ENCODE measurements at places on chromosomes 13 and 19.
A peak's percentile ranks its signal among the peaks of the same experiment; 100 is the strongest.

DNA sequence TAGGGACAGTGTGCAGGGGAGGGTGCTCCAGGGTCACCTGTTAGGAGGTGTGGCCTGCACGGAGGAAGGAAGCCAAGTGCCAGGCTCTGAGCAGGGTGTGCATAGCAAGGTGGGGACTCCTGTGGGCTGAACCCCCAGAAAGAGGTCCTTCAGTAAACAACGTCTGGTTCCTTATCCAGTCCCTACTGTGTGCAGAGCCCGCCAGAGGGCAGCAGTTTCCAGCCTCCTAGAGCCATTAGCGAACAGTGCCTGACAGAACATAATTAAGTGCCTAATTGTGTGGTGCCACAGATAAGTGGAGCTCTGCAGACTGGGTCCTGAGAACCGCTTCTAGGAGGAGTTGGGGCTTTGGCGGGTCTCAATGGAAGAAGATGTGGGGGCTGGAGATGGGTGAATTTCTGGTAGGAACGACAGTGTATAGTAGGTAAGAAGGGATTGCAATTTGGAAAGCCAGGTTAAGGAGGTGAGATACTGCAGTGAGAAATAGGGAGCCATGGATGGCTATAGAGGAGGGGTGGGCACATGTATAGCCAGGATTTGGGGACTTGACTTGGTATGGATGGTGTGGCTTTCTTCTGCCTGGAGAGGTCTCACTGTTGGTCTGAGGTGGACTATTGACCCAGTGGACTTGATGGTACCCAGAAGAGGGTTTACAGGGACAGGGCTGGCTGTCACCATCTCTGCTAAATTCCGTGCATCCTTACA lies 323.1 kb downstream of the ZNF536 start:
- DNase-seq, result no peak

DNA sequence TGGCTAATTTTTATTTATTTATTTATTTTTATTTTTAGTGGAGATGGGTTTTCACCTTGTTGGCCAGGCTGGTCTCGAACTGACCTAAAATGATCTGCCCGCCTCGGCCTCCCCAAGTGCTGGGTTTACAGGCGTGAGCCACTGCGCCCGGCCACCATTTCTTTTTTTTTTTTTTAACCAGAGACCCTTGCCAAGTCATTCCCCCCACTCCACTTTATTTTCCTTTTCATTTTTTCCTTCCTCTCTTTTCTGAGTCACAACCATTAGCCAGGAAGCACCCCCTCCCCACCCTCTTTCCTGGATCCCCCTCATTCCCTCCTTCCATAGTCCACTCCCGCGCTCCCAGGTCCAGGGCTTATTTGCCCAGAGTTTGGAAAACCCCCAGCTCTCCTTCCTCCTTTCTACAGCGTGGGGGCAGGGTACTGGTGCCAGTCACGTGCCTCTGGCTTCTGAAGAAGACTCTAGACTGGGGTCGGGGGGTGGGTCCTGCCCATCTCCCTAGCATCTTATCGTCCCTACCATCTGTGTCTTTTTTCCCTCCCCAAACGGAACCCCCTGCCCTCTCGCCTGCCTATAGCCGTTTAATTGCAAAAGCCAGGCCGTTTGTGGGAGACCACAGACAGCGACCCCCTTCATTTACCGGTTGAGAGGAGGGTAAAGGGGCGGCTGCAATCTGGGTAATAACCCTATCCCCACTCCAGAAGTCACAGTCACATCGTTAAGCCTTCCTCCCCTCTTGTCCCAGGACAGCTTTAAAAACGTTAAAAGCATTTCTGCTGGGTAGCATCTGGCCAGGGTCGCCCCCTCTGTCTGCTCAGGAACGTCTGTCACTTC lies 1.1 kb upstream of the CALR start:
- no peak for DNase-seq

GRCh38 chr19:18756896-18757295 lies 34.2 kb downstream of the COMP start:
- DNase-seq, result no peak

DNA sequence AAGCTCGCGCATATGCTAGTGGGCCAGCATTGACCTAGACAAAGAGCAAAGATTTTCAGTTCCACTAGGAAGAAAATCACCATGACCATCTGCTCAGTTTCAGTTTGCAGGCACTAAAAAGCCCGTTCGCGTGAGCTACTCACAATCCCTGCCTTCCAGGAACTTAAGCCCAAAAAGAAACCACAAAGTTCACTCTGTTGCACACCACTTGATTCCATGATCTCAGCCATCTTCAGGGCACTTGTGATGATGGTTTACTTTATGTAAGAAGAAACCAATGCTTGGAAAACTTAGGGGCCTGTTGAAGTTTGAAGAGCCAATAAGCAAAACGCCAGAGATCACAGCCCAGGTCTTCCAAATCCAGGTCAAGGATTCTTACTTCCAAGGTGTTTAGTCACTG lies 45.0 kb upstream of the SLC15A1 start:
- no peak for DNase-seq

GRCh38 chr19:28884786-28885476 lies 328.0 kb downstream of the UQCRFS1 start:
- no peak for DNase-seq

- no peak for DNase-seq
Observed at GRCh38 chr19:5394551-5395505, 54.2 kb upstream of the PTPRS start.

DNA sequence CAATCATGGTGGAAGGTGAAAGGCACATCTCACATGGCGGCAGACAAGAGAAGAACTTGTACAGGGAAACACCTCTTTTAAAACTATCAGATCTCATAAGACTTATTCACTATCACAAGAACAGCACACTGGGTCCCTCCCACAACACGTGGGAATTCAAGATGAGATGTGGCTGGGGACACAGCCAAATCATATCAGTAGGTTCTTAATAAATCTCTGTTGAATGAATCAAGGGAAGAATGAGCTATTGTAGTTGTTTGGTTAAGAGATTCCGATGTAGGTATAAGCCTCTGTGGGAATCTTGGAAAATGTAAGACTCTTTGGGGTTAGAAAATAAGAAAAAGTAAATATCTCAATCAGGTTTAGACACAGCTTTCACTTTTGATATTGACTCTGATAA lies 400.2 kb downstream of the KCNRG start:
- DNase-seq, result no peak

- DNase-seq, result peak; percentile 45
Observed at GRCh38 chr19:39506944-39507714, 7.8 kb upstream of the SELENOV start.

DNA sequence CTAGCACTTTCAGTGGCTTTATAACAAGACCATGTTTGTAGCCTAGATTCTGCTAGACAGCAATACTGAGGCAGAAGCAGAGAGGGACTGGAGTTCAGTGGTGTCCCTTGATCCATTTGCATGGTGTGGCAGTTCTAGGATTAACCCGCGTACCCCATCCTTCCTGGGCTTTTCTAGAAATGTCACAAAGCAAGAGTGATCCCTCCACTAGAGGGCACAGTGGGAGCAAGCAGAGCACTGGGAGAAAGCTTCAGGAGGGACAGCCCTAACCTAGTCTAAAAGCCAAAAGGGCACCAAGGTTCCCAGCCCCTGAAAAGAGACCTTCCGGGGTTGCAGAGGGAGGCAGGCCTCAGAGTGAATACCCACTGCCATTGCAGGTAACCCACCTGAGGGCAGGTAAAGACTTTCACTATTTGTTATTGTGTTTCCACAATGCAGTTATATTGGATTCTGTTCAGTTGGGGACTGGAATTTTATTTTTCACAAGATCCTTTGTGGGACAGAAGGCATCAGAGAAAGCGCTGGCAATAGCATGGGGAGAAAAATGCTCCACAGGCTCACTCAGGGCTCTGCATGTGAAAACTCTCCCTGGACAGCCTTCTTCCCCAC lies 170.6 kb downstream of the FLT1 start:
- no peak for DNase-seq

GRCh38 chr13:65889368-65889767 lies 1340.8 kb downstream of the PCDH9 start:
- DNase-seq, result no peak

DNA sequence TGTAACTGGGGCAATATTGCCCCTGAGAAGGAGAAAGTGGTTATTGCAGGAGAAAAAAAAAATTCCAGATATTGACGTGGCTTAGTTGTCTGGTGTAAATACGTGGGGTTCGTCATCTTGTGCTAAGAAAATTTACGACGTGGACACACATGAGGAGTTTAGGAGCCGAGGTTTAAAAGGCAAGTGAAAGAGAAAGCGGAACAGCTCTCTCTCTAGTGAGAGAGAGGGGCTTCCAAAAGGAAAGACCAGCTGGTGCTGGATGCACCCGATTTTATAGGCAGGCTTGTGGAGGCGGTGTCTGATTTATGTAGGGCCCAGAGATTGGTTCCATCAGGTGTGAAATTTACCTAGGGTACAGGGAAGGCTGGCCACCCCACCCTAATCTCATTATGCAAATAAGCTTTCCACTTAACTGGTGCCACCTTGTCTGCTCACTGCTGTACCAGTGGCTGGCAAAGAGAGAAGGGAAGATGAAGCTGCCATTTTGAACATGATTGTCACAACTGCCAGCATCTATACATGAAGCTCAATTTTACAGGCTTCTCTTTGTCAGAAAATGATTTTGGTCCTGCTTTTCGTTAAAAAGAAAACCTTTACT lies 845.1 kb downstream of the DACH1 start:
- no peak for DNase-seq

- no peak for DNase-seq
Observed at GRCh38 chr13:41162151-41162550, 29.5 kb upstream of the KBTBD6 start.

- no peak for DNase-seq
Observed at GRCh38 chr13:30898678-30899241, 7.3 kb upstream of the MEDAG start.

DNA sequence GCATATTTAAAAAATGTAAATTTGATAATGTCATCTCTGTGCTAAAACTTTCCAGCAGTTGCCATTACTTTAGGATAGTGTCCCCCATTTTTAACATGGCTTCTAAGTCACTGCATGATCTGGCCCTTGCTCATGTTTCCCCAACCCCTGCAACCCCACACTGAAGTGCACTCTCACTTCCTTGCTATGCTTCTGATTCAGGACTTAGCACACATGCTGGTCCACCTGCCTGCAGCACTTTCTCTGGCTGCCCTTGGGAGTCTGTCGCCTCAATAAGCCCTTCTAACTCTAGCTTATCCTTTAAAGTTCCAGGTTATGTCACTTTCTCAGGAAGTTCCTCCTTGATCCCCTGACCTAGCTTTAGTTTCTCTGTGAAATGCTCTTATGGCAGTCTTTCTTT lies 241.0 kb downstream of the POSTN start:
- DNase-seq, result no peak

DNA sequence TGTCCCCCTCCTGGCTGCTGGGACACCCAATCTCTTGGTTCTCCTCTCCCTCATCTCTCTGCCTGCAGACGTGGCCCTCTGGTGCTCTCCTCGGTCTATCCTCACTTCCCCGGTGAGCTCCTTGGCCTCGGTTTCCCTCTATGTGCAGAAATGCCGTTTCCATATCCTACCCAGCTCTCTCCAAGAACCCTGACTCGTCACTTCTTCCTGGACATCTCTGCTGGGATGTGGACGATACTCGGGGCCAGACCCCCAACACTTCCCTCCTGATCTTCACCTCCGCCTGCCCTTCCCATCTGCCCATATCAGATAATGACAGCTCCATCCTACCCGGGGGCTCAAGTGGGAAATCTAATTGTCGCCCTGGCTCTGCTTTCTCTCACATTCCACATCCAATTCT lies 7.9 kb downstream of the AP2S1 start:
- DNase-seq, result no peak

DNA sequence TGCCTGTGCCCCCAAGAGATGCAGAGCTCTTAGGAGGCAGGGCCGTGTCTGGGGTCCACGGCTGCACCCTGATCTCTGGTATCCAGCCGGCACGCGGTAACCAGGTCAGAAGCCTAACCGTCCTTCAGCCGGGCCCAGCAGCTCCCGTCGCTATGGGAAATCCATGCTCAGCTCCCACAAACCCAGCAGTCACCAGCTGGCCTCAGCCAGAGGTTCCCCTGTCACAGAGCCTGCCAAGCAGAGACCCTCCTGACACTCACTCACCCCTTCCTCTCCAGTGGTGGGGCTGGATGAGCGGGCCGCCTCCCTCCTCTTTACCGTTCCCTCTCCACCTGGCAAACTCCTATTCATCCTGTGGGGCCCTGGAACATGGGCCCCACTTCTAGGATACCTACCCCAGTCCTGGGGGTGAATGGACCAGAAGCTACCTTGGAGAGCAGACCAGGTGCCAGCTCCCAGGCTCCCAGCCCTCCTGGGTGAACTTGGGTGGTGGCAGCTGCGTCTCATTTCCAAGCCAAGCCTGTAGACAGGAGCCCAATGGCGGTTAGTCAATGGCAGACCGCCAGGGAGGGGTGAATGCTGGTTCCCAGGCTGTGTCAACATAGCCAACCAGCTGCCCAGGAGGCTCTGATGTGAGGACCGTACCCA lies 21.4 kb upstream of the TCF3 start:
- no peak for DNase-seq

- no peak for DNase-seq
Observed at GRCh38 chr13:74661851-74662250, 527.6 kb upstream of the KLF12 start.

- no peak for DNase-seq
Observed at GRCh38 chr13:65638572-65639168, 1591.5 kb downstream of the PCDH9 start.

GRCh38 chr19:29371251-29372090 lies 154.3 kb upstream of the VSTM2B start:
- DNase-seq, result no peak

- no peak for DNase-seq
Observed at GRCh38 chr19:45152504-45153338, 8.1 kb downstream of the NKPD1 start.

GRCh38 chr13:97528518-97528917 lies 94.5 kb downstream of the RAP2A start:
- DNase-seq, result no peak

- no peak for DNase-seq
Observed at GRCh38 chr19:13885826-13886365, 9.0 kb downstream of the NANOS3 start.

- DNase-seq, result no peak
Observed at GRCh38 chr19:3851254-3852176, 17.3 kb downstream of the ZFR2 start.

DNA sequence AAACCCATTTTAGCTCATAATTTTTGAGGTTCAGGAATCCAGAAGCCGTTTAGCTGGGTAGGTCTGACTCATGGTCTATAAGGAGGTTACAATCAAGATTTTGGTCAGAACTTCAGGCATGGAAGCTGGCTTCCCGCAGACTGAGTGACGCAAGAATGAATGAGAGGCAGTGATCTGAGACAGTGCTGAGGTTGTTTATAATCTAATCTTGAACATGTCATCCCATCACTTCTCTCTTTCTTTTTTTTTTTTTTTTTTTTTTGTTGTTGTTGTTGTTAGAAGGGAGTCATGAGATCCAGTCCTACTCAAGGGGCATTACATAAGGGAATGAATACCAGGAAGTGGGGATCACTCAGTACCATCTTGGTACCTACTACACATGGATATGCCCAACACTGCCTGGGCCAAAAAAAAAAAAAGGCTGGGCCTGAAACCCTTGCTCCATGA lies 217.4 kb downstream of the DLEU7 start:
- no peak for DNase-seq

GRCh38 chr13:59776924-59777690 lies 386.6 kb downstream of the DIAPH3 start:
- DNase-seq, result no peak

- DNase-seq, result no peak
Observed at GRCh38 chr19:43441716-43442115, 23.7 kb downstream of the LYPD3 start.

Measured in stimulated activated CD4-positive, alpha-beta T cell treated with anti-CD3 and anti-CD28 coated beads, Interleukin-15, amount 100 ng/mL, for 1 hour (primary cell).